Muscle of back (tissue), 13 donors: ENCODE measurements at places on chromosomes 2 and 18.
A peak's percentile ranks its signal among the peaks of the same experiment; 100 is the strongest.

GRCh38 chr2:135870571-135870970 is 5.7 kb downstream of the MCM6 start:
- no peak for DNase-seq

DNA sequence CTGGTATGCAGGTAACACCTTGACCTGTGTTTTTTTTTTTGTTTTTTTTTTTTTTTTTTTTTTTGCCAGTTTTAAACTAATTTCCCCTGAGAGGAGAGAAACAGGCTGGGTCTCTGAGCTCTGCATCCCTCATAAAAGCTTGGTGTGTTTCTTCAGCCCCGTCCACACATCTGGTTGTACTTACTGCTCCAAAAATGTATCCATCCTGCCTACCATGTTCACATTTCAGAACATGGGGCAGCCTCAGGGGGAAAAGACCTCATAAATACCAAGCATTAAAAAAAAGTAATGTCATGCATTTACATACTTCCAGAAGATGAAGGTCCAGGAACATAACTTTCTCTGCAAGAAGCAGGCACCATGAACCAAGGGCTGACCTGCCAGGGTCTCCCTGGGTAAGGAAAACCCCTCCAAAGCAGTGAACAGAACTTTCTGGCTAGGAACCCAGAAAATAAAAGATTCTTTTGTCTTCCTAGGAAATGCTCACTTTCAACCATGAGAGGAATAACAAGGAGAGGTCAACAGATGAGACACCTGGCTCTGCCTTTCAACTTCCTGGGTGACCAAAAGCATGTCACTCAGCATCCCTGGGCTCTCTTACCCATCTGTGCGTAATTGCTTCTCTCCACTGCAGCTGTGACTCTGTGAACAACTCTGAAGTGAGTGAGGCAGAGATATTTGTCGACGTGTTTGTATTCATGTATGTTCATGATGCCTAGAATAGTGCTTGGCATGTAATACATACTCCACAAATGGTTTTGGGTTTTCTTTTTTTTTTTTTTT is 118.6 kb downstream of the MCFD2 start:
- DNase-seq = no peak

- peak; percentile 68 for DNase-seq
These were observed 118.9 kb downstream of the LCLAT1 start for GRCh38 chr2:30565851-30566358.

- DNase-seq = no peak
These were observed 97.8 kb upstream of the SLC35G4 start for GRCh38 chr18:11511434-11512095.

DNA sequence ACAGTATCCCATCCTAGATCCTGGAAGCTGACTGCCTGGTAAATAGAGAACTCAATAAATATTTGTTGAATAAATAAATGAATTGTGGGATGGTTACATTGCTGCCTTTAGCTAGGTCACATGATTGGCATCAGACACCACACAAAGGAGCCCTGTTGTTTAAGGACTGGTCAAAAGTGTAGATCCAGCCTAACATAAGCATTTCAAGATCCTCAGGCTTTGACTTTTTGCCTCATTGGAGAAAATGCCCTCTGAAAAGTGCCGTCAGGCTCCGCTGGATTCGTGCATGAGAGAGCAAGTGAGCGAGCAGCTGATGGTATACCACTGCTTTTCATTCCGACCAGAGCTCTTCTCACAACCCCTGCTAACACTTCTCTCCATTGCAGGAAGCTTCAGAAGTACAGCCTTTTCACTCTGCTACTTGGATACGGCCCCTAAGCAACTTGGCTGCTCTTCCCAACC is 1.3 kb upstream of the ZNF24 start:
- peak; percentile 27 for DNase-seq

DNA sequence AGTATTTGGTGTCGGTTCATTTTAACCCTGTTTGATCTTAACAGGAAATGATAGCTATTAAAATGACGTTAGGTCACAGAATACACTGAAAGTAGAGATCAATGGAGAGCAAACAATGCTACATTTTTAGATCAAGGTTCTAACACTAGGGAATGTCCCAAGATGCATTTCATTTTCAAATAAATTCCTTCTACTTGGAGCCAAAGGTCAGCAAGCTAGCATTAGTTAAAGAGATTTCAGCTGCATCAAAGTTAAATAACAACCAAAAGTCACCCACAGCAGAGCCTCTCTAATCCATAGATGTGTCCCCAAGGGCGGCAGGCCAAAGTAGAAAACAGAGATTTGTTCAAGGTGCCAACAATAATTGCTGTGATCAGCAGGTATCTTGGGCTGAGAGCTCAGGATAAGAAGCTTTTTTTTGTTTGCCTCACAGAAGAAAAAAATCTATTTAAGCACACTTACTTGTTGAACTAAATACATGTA is 1233.6 kb upstream of the TMEFF2 start:
- DNase-seq = no peak

DNA sequence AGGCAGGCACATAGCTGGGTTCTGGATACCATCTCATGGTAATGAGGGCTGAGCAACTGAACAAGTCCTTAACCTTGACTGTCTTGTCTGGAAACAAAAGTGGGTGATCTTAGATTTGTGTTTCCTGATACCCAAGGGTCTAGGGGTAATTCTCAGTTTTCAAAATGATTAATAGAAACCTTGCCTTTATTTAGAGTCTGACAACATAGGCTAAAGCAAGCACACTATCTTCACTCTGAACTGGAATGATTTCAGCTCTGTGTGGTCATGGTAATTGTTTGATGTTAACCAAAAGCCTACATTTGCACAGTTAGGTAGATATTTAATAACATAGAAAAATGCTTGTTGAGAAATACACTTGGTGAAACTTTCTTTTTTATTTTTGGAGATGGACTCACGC is 6.8 kb upstream of the LAMA3 start:
- DNase-seq = no peak

DNA sequence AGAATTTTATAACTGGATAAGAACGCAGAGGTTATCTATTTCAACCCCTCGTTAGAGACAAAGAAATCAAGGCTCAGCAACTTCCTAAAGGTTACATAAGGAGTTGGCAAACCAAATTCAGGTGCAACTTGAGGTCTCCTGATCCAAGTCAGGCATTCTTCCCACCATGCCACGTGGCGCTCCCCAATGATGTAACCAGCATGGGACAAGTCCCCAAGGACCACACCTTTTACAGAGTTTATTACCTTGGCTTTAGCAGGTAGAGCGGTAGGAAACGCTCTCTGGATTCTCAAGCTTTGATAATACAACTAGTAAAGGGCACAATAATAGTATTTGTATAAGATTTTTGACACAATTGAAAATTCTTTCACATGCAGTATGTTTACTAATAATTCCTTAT is 26.7 kb upstream of the MBOAT2 start:
- no peak for DNase-seq

DNA sequence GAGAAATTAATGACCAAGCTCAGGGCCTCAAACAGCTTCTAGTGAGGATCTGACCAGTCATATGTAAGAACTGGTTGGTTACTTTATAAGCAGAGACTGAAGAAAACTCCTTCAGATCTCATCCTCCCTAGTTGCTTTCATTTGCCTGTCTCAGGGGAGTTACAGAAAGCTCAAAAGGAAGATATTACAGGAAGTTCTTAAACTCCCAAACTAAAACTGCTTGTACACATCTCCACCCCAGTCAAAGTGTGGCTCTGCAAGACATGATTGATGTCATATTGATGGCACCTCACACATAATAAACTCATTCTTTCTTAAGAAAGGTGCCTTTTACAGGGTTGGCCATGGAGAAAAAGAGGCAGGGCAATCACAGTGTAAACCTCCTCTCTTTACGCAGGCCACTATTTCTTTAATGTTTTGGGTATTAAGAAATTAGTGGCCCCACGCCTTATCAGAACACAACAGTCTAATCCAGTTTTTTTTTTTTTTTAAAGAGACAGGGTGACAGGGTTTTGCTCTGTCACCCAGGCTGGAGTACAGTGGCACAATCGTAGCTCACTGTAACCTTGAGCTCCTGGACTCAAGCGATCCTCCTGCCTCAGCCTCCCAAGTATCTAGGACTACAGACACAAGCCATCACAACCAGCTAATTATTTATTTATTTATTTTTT is 62.6 kb upstream of the STK17B start:
- no peak for DNase-seq

DNA sequence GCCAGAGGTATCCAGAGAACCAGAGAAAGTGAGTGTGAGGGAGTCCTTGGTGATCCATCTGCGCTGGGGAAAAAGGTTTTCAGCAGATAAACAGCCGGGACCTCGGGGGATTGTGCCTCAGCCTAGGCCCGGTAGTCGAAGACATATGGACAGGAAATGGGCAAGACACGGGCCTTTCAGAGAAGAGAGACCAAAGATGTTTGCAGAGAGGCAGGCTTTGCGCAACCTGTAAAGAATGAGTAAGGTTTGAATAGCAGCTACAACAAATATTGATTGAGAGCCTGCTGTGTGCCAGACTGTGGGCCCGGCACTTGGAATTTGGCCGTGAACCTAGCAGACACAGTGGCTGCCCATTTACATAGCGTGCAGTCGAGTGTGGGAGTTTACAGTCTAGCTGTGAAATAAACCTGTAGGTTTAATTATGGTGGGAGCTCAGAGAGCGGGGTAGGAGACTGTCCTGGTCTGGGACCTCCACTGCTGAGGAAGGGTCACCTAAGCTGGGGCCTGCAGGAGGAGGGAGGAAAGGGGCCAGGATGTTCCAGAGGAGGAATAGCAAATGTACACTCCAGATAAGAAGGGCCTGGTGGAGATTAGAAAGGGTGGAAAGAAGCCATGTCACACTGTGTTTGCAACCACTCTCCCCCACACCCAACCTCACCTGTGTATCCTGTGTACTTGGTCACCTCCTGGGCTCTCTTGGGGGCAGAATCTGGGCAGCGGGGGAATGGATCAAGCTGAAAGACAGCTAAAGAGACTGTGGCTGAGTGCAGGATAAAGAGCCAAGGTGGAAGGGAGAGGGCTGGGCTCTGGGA is 3.0 kb downstream of the SH2D6 start:
- DNase-seq = no peak

DNA sequence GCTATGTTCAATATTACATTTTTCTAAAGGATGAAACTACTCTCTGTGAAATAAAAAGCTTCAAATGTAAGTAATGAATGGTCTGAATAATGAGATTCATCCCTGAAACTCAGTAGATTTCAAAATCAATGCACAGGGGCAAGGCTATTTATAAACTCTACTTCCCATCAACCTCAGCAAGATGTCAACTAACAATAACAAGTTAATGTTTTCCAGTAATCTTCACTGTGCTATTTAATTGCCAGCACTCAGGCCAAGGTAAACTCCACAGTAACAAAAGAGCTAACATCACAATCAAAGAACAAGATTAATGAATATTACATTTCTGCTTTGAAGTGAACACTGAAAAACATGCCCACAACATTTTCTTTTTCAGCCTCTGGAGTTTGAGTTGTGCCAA is 144.3 kb upstream of the ZFP36L2 start:
- DNase-seq = no peak

DNA sequence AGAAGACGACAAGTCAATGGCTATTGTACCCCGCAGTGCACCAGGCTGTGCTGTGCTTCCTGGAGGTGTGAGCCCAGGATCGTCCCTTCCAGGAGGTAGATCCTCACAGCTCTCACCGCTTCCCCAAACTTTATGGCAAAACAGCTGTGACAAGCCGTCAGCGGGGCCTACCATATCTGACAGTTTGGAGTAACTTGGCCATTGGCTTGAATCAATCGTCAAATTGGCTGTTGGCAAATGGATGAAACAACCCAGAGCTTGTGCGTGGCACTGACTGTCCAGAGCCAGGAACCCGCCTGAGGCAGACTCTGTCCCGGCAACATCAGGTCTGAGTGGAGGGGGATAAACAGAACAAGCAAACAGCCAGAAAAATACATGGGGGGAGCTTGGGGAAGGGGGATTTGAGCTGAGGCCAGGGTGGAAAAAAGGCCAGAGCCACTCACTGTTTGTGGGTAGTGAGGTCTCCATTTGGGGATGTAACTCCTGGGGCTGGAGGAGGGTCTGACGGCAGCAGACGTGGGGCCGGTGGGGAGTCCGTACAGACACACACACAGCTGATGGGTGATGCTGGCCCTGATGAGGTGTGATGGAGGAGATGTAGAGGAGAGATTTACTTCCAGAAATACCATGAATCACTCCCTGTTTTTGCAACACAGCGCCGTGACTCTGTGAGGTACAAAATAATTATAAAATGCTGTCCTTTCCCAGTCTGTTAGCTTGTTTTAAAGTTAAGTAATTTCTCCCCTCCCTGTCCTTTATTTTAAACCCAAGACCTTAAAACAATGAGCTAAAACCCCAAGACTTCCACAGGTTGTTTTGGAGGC is 174.8 kb downstream of the TWIST2 start:
- DNase-seq = no peak

DNA sequence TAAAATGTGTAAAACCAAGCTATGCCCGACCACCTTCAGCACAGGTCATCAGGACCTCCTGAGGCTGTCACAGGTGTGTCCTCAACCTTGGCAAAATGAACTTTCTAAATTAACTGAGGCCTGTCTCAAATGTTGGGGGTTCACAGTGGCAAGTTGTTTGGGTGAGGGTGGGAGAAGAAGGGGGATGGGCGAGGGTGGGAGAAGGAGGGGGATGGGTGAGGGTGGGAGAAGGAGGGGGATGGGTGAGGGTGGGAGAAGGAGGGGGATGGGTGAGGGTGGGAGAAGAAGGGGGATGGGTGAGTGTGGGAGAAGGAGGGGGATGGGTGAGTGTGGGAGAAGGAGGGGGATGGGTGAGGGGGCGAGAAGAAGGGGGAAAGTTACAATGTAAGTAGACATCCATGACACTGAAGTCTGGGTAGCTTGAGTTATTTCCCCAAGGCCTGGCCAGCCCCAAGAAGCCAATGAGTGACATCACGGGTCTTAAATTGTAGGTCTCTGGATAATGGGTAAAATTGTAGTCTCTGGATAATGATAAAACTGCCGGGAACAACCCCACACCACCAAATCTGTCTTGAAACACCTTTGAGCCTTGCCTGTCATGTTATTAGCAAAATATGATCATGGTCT is 56.3 kb downstream of the TIMM21 start:
- no peak for DNase-seq

- DNase-seq = no peak
These were observed 106.7 kb downstream of the TSHZ1 start for GRCh38 chr18:75317300-75317699.

DNA sequence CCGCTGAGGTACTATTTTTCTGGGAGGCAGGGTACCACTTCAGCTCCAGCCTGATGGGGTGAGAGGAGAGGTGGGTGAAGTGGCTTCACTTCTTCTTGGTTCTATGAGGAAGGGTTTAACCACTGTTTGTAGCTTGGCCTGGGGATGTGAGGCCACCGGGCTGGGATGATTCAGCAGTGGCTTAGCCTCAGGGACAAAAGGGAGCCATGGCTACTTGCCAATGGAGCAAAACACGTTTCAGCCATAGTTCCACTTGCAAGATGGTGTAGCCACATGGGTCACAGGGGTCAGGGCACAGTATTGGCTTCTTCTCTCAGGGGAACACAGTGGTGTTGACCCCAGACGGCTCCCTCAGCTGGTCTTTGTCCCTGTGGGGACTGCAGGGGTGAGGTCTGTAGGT is 14.9 kb downstream of the ZDBF2 start:
- no peak for DNase-seq
